ENCODE measurements at places on chromosomes 6 and 20.

GRCh38 chr20:56634735-56635385, 5.8 kb downstream of the TFAP2C start:
- H3K27ac ChIP-seq = no peak overlapping the region
- H3K36me3 ChIP-seq = no peaks in the 10 kb centered on the region
- DNase-seq = no peak

GRCh38 chr6:169571123-169571962, 130.5 kb downstream of the WDR27 start:
- no peaks in the 10 kb centered on the region for H3K27me3 ChIP-seq
- no peaks in the 10 kb centered on the region for H3K36me3 ChIP-seq
- no peak overlapping the region for H3K4me3 ChIP-seq
- DNase-seq = no peak
- no peak overlapping the region for H3K27ac ChIP-seq

GRCh38 chr6:166932116-166932515, 24.2 kb downstream of the RNASET2 start:
- peaks cover 22% of the 10 kb centered on the region for H3K4me1 ChIP-seq
- DNase-seq = no peak
- H3K4me3 ChIP-seq = no peak overlapping the region
- no peaks in the 10 kb centered on the region for H3K27me3 ChIP-seq
- peaks cover 33% of the 10 kb centered on the region for H3K36me3 ChIP-seq

GRCh38 chr20:32894711-32895355, 36.1 kb downstream of the EFCAB8 start:
- no peak for DNase-seq
- H3K4me1 ChIP-seq = no peaks in the 10 kb centered on the region
- no peaks in the 10 kb centered on the region for H3K36me3 ChIP-seq
- H3K4me3 ChIP-seq = no peak overlapping the region
- no peaks in the 10 kb centered on the region for H3K27me3 ChIP-seq

- no peaks in the 10 kb centered on the region for H3K36me3 ChIP-seq
- peaks cover 10% of the 10 kb centered on the region for H3K27me3 ChIP-seq
- H3K4me1 ChIP-seq = no peaks in the 10 kb centered on the region
- no peak overlapping the region for H3K27ac ChIP-seq
- DNase-seq = no peak
- no peak overlapping the region for H3K4me3 ChIP-seq
Measured at GRCh38 chr20:61645732-61646131, 393.7 kb downstream of the CDH4 start.

GRCh38 chr20:64140956-64141355, 23.3 kb upstream of the MYT1 start:
- no peak for DNase-seq
- no peaks in the 10 kb centered on the region for H3K27me3 ChIP-seq
- H3K27ac ChIP-seq = no peak overlapping the region
- H3K4me1 ChIP-seq = no peaks in the 10 kb centered on the region
- no peaks in the 10 kb centered on the region for H3K36me3 ChIP-seq
- no peak overlapping the region for H3K4me3 ChIP-seq

DNA sequence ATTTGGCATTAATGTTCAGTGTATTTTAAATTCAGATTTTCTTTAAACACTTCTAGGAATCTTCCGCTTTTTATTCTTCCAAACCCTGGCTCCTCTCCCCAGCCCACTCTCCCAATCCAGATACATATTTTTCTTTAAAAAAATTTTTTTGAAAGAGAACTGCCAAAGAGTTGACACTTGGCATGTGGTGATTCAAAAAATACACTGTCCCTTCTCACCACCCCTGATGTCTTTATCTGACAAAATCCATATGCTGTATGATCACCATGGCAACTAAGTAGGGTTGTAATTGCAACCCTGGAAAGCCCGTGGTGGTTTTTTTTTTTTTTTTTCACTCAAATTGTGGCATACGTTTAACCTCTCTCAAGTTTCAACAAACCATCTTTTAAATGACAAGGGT, 355.8 kb upstream of the SASH1 start:
- no peak for DNase-seq
- no peaks in the 10 kb centered on the region for H3K4me1 ChIP-seq
- no peak overlapping the region for H3K27ac ChIP-seq
- no peaks in the 10 kb centered on the region for H3K36me3 ChIP-seq

DNA sequence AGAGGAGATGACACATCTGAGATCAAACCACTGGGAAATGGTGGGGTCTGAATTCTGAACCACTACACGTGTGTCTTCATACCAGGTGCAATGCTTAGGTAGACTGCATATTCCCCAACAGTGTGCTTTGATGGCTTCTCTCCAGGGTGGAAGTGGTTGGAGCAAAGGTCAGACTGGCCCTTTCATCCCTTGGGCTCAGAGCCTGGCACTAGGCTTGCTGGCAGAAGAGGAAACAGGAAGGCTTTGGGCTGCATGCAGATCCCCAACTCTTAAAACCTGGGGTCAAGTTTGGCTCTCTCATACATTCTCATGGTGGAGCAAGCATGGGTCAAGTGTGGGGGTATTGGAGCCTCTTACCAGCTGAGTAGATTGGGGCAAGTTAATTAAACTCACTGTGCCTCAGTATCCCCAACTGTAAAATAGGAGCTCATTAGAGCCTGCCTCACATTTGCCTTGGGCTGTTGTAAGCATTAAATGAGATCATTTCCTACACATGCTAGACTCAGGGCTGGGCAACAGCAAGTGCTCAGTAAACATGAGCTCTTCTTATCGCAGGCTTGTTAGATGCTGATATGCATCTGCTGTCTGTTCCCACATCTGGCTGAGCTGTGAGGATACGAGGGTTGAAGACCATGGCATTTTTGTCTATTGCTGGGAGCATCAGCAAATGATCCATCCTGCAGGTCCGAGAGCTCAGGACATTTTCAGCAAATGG, 51.6 kb upstream of the FAM83D start:
- no peaks in the 10 kb centered on the region for H3K36me3 ChIP-seq
- H3K27ac ChIP-seq = peak overlapping the region; percentile 45
- DNase-seq = no peak

GRCh38 chr20:41169791-41170351, 32.5 kb downstream of the PLCG1 start:
- no peaks in the 10 kb centered on the region for H3K27me3 ChIP-seq
- H3K4me3 ChIP-seq = no peak overlapping the region
- DNase-seq = no peak
- H3K27ac ChIP-seq = peak overlapping the region; percentile 18
- peaks cover 9% of the 10 kb centered on the region for H3K36me3 ChIP-seq

DNA sequence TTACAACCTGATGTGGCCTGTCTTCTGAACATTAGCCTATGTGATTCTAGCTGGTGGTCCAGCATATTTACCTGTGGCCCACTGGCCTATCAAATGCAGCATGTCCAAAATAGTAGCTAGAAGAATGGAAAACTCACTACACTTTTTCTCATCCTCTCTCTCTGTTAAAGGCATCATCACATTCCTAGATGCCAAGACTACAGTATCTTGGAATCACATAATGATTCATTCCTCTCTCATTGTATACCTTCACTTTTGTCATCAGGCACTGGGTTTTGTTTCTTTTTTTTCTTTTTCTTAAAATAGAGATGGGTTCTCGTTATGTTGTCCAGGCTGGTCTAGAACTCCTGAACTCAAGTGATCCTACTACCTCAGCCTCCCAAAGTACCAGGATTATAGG, 45.0 kb downstream of the FAM83B start:
- H3K4me3 ChIP-seq = no peak overlapping the region
- H3K27ac ChIP-seq = no peak overlapping the region
- no peaks in the 10 kb centered on the region for H3K4me1 ChIP-seq
- no peaks in the 10 kb centered on the region for H3K36me3 ChIP-seq
- H3K27me3 ChIP-seq = no peaks in the 10 kb centered on the region
- DNase-seq = no peak

- no peaks in the 10 kb centered on the region for H3K36me3 ChIP-seq
- no peak overlapping the region for H3K27ac ChIP-seq
- no peaks in the 10 kb centered on the region for H3K27me3 ChIP-seq
- H3K4me1 ChIP-seq = peaks cover 3% of the 10 kb centered on the region
Measured at GRCh38 chr6:90483116-90483839, 103.6 kb downstream of the MAP3K7 start.

- no peaks in the 10 kb centered on the region for H3K4me1 ChIP-seq
- DNase-seq = no peak
- no peaks in the 10 kb centered on the region for H3K36me3 ChIP-seq
- no peak overlapping the region for H3K4me3 ChIP-seq
- H3K27me3 ChIP-seq = no peaks in the 10 kb centered on the region
Measured at GRCh38 chr6:89948876-89949275, 54.6 kb downstream of the GJA10 start.

- DNase-seq = no peak
- H3K27ac ChIP-seq = no peak overlapping the region
- no peaks in the 10 kb centered on the region for H3K36me3 ChIP-seq
- peaks cover 78% of the 10 kb centered on the region for H3K27me3 ChIP-seq
- H3K4me3 ChIP-seq = no peak overlapping the region
Measured at GRCh38 chr6:166162599-166163342, 4.9 kb downstream of the TBXT start.

- DNase-seq = no peak
- no peaks in the 10 kb centered on the region for H3K36me3 ChIP-seq
- H3K4me1 ChIP-seq = no peaks in the 10 kb centered on the region
- no peaks in the 10 kb centered on the region for H3K27me3 ChIP-seq
- no peak overlapping the region for H3K27ac ChIP-seq
Measured at GRCh38 chr6:3789896-3790558, 38.5 kb upstream of the PXDC1 start.

- H3K27me3 ChIP-seq = no peaks in the 10 kb centered on the region
- peaks cover 15% of the 10 kb centered on the region for H3K4me1 ChIP-seq
- no peak overlapping the region for H3K27ac ChIP-seq
- H3K36me3 ChIP-seq = no peaks in the 10 kb centered on the region
Measured at GRCh38 chr6:111982681-111983080, 71.2 kb upstream of the CCN6 start.

- no peaks in the 10 kb centered on the region for H3K27me3 ChIP-seq
- no peak overlapping the region for H3K4me3 ChIP-seq
- no peak for DNase-seq
Measured at GRCh38 chr6:142385352-142385751, 83.5 kb downstream of the ADGRG6 start.
